Smooth muscle cell of the coronary artery (primary cell): ENCODE measurements at places on chromosomes 7 and 10. TPM values are rescaled to one million over a fixed set of nuclear protein-coding genes. Genes with fewer than 3 reads are reported as not detected.

The AZGP1 gene
- 0.30 TPM in 1 of 2 replicates, not detected in the other for total RNA-seq

The BCL7B gene
- 12.1 and 16.1 TPM in 2 replicates for total RNA-seq

The EFCAB10 gene
- total RNA-seq, result not detected in 2 replicates

The USP54 gene
- 3.4 and 5.3 TPM in 2 replicates for total RNA-seq

The TPK1 gene
- 3.2 and 7.3 TPM in 2 replicates for total RNA-seq

The SRRM3 gene
- 0.23 and 0.53 TPM in 2 replicates for total RNA-seq

The LIPM gene
- total RNA-seq, result not detected in 2 replicates

The CLEC2L gene
- not detected in 2 replicates for total RNA-seq

The ZNF777 gene
- total RNA-seq, result 2.7 and 3.5 TPM in 2 replicates

The HOXA10 gene
- not detected in 2 replicates for total RNA-seq

The WDR86 gene
- total RNA-seq, result 0.08 and 1.1 TPM in 2 replicates

The ASB10 gene
- total RNA-seq, result not detected in 2 replicates

The AGAP9 gene
- total RNA-seq, result 1.4 and 2.3 TPM in 2 replicates

The PLEKHA1 gene
- total RNA-seq, result 11.8 and 21.3 TPM in 2 replicates

The CALML5 gene
- total RNA-seq, result not detected in 2 replicates

The CTAGE15 gene
- total RNA-seq, result not detected in 2 replicates

The FAM25G gene
- not detected in 2 replicates for total RNA-seq

The GPRIN2 gene
- 0.08 TPM in 1 of 2 replicates, not detected in the other for total RNA-seq

The CHN2 gene
- 1.2 and 2.2 TPM in 2 replicates for total RNA-seq

The HMX2 gene
- not detected in 2 replicates for total RNA-seq

The SFTPA2 gene
- total RNA-seq, result not detected in 2 replicates

The SYT15B gene
- total RNA-seq, result 0.30 TPM in 1 of 2 replicates, not detected in the other

The CYP3A4 gene
- total RNA-seq, result not detected in 2 replicates

The C10orf71 gene
- total RNA-seq, result not detected in 2 replicates

The DUSP5 gene
- 3.4 and 10.2 TPM in 2 replicates for total RNA-seq

The LIPJ gene
- not detected in 2 replicates for total RNA-seq

The DPCD gene
- 69.5 and 83.4 TPM in 2 replicates for total RNA-seq

The HK1 gene
- 259 and 265 TPM in 2 replicates for total RNA-seq

The HOGA1 gene
- total RNA-seq, result 0.75 and 0.94 TPM in 2 replicates

The THNSL1 gene
- total RNA-seq, result 1.9 and 3.5 TPM in 2 replicates

The CPEB3 gene
- 0.68 and 0.70 TPM in 2 replicates for total RNA-seq

The PHKG1 gene
- 0.98 and 7.5 TPM in 2 replicates for total RNA-seq

The THSD7A gene
- 0.12 and 0.38 TPM in 2 replicates for total RNA-seq

The TPST1 gene
- total RNA-seq, result 113 and 189 TPM in 2 replicates

The HKDC1 gene
- total RNA-seq, result 0.35 and 1.1 TPM in 2 replicates

The XPNPEP1 gene
- total RNA-seq, result 150 and 235 TPM in 2 replicates

The FAM25C gene
- total RNA-seq, result not detected in 2 replicates

The SH2D4B gene
- total RNA-seq, result not detected in 2 replicates

The COL13A1 gene
- 4.0 and 34.8 TPM in 2 replicates for total RNA-seq

The NOS3 gene
- total RNA-seq, result 0.53 and 1.3 TPM in 2 replicates

The LRRD1 gene
- total RNA-seq, result under 0.01 TPM in 1 of 2 replicates, not detected in the other

The FOXP2 gene
- 0.08 and 5.6 TPM in 2 replicates for total RNA-seq

The SPOCK2 gene
- under 0.01 and 0.12 TPM in 2 replicates for total RNA-seq

The TAS2R4 gene
- 0.38 and 0.70 TPM in 2 replicates for total RNA-seq

The HOXA13 gene
- total RNA-seq, result not detected in 2 replicates

The LLCFC1 gene
- total RNA-seq, result not detected in 2 replicates

The NPTX2 gene
- total RNA-seq, result 0.15 and 6.0 TPM in 2 replicates

The MBL2 gene
- not detected in 2 replicates for total RNA-seq

The KLF14 gene
- total RNA-seq, result not detected in 2 replicates

The IDI2 gene
- not detected in 2 replicates for total RNA-seq

The WBP1L gene
- 49.0 and 58.6 TPM in 2 replicates for total RNA-seq

The CYP26C1 gene
- total RNA-seq, result 0.23 TPM in 1 of 2 replicates, not detected in the other

The PRXL2A gene
- total RNA-seq, result 1.3 and 1.4 TPM in 2 replicates

The GPR85 gene
- 0.12 and 0.60 TPM in 2 replicates for total RNA-seq

The ANKRD30A gene
- not detected in 2 replicates for total RNA-seq

The NAT16 gene
- total RNA-seq, result not detected in 2 replicates
